ENCODE measurements at places on chromosomes 12 and 14.

DNA sequence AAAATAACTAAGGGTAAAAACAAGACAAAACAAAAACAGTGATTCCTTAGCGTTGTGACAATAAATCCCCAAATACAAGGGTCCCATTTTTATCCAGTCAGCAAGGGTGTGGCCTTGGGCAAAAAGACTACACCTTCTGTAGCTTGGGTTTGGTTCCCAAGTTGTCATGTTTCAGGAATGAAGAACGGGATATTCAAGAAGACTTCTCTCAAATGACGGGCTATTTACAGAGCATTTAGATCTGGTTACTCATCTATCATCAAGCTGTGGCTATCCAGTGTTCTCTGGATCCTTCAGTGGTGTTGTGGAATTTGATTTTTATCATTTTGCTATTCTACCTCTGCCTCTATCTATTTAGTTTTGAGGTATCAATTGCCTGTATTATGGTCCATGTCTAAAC is 219.7 kb downstream of the SLC25A21 start:
- no peak for DNase-seq

DNA sequence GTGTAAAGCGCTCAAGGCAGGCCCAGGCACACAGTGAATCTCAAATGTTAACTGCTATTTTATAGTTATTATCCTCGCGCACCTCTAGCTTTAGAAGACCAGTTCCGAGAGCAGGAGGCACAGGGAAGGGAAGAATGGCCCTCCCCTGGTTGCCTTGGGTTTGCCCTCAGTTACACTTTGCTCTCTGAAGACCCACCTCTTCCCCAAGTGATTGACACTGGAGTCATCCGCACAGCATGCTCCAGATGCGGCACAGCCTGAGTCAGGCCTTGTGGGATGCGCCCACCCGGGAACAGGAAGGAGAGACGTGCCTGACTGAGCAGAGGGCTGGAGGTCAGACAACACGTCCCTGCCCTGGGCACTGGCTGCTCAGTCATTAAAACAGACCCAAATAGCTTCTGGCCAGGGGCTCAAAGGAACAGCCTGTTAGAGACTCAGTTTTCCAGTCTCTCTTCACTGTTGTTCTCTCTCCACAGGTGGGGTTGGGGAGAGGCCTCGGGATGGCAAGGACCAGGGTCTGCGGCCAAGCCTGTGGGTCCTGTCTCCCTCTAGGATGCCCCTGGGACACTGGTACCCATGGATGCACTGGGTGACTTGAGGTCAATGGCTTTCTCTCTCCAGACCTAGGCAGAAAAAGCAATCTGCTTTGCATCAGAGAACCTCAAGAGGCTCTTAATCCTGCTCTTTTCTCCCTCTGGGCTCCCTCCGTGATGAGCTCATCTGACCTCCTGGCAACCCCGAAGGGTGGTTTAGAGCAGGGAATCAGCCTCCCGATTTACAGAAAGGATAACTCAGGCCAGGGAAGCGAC is 13.6 kb upstream of the MLXIP start:
- no peak for DNase-seq

DNA sequence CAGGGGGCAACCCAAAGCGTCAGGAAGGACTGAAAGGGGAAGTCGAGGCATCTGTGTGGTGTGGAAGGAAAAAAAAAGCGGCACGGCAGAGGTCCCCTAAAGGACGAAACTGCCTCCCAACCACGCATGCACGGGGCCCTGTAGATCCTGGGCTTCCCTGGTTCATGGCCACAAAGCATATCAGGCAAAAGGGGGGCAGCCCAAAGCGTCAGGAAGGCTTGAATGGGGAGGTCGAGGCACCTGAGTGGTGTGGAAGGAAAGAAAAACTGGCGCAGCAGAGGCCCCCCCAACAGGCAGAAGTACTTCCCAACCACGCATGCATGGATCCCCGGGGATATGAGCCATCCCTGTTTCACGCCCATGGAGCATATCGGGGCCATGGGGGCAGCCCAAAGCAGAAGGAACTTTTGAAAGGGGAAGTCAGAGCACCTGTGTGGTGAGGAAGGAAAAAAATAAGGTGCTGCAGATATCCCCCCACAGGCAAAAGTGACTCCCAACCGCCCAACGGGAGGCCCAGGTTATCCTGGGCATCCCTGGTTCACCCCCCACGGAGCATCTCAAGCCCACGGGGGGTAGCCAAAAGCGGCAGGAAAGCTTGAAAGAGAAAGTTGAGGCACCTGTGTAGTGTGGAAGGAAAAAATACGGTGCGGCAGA is 581.2 kb downstream of the ALG10 start:
- DNase-seq: peak; percentile 18

DNA sequence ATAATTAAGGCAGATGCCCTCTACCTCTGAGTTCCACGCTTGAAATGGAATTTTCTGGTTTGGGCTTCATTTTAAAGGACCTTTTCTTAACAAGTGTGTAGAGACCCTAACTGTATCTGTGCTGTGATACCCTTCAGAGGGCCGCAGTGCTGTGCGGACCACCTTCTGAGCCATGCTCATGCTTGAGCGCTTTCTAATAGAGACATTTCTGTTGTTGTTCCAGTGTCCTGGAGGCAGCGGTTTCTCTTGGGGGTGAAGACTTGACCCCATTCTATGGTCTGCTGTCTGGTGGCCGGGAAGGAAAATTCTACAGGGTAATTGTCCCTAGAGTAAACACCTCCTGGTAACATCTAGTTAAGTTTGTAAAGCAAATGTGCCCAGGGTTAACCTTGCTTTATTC is 46.7 kb upstream of the BCL7A start:
- no peak for DNase-seq

- no peak for DNase-seq
Measured at GRCh38 chr12:125676366-125676765, 611.1 kb downstream of the AACS start.
